ENCODE measurements at places on chromosomes 6 and 20.

- DNase-seq: no peak
Observed at GRCh38 chr20:37575884-37576283, 48.2 kb upstream of the BLCAP start.

- DNase-seq: no peak
Observed at GRCh38 chr6:88869263-88870020, 94.0 kb downstream of the RNGTT start.

GRCh38 chr20:19495905-19496703 is 262.0 kb upstream of the RIN2 start:
- no peak for DNase-seq

GRCh38 chr6:55379471-55379870 is 52.2 kb downstream of the GFRAL start:
- DNase-seq: no peak

- DNase-seq: no peak
Observed at GRCh38 chr20:821046-821730, 12.3 kb upstream of the FAM110A start.

DNA sequence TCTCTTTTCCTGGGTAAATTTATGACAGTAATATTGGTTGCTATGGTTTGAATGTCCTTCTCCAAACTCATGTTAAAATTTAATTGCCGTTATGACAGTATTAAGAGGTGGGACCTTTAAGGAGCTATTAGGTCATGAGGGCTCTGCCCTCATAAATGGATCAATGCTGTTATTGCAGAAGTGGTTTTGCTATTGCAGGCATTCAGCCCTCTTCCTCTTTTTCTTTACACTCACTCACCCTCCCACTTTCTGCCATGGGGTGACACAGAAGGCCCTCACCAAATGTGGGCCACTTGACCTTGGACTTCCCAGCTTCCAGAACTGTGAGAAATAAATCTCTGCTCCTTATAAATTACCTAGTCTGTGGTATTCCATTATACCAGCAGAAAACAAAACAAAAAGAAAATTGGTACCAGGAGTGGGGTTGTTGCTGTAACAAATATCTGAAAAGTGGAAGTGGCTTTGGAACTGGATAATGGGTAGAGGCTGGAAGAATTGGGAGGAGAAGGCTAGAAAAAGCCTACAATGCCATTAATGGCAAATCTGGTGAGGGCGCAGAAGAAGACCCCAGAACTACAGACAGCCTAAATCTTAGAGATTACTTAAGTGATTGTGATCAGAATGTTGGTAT is 24.8 kb upstream of the IGF2R start:
- DNase-seq: no peak

DNA sequence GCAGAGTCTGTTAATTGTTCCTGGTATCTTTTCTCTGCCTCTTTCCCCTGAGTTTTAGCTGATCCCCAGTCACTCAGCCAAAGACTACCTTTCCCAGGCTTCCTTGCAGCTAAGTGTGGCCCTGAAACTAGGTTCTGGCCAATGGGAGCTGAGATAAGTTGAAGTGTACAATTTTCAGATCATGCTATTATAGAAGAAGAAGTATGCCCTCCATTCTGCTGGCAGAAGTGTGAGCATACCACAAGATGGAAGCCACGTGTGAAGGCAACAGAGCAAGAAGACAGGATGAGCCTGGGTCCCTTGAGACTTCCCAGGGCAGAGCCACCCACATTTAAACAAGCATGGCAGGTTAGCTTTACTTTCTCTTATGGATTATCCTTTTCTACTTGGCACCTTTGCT is 273.2 kb downstream of the HIVEP2 start:
- DNase-seq: no peak

GRCh38 chr6:168877821-168878282 is 375.8 kb downstream of the THBS2 start:
- DNase-seq: no peak

DNA sequence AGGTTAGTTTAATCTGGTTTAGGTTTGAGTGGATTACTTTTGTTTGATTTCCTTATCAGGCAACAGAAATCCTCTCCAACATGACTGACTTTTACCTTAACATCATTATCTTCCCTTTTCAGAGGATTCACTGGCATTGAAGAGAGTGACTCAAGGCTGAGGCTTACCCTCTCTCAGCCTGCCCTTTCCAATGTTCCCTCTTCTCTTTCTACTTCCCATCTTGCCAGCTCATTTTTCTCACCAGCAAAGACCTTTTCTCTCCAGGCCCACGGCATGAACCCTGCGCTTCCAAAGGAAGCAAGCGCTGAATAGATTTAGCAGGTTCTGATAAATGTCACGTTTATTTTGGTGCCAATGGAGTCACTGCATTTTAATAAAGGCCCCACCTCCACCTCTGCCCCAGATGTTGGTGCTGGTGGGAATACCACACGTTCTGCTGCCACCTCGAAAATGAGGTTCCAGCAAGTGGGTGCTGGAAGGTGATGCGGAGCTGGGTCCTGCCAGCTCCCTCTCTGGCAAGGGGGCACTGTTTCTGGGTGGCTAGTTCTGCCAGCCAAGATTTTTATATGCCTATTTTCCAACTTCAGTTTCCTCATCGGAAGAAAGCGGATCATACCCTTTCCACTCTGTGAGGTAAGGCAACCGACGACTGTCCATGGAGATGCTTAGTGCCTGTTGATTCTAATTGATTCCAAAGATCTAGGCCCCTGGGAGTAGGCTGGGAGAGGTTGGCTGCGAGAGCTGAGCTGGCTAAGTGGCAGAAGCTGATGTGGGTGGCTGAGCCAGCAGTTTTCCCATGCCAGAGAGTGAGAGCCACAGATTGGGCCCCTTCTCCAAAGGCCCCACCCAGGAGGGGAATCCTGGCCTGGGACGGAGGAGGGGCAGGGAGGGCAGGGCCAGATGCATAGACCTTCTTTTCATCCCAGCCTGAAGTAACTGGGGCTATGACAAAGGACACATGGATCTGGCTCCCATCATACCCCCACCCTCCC is 87.7 kb upstream of the MAFB start:
- DNase-seq: no peak

GRCh38 chr6:120077489-120077888 is 727.9 kb upstream of the MAN1A1 start:
- no peak for DNase-seq

DNA sequence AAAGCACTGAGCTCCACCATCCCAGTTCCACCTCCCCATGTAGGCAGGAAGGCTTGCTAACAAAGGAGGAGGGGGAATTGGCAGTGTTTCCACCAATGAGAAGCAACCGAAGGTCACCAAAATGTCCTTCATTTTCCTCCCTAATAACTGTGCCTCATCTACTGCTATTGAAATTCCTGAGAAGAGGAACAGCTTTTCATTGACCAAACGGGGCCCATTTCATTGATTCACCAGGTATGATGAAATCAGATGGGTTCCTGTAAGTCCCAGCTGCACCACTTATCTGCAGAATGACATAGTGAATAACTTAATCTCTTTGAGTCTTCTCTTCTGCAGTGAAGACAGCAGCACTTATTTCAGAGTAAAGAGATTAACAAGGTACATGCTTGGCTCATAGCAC is 17.3 kb downstream of the TREM1 start:
- no peak for DNase-seq

- no peak for DNase-seq
Observed at GRCh38 chr20:54320148-54320607, 112.3 kb downstream of the PFDN4 start.

Measured in effector memory CD8-positive, alpha-beta T cell (primary cell).